ENCODE measurements at places on chromosomes 2 and 18.

- DNase-seq: peak; percentile 87
These were observed 137.1 kb downstream of the ARHGAP28 start for GRCh38 chr18:6866552-6867085.

- no peak for DNase-seq
These were observed 26.2 kb downstream of the CYRIA start for GRCh38 chr2:16639431-16639830.

DNA sequence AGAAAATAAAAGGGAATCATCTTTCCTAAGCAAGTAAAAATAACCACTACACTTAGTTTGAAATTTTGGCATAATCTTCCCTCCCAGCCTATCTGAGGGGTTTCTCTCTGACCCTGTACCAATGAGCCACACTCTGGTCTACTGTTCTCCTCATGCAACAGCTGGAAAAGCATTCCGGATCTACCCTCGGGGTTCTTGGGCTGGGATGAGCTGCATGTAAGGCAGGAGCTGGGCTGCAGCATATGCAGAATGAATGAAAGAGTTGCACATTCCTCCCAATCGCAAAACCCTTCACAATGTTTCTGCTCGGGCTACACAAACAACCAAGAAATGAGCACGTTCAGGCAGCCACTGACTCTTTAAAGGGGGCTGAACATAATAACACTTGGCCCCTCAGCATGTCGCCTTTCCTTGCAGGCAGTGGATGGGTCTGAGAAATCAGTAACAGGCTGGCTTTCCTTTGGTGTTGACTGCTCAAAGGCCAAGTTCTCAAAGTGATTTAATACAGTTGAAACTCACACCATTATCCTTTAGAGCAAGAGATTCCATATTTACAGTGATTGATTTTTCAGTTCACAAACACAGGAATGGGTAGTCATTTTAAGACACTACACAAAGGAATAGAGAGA is 180.4 kb upstream of the ZFP36L2 start:
- no peak for DNase-seq

- DNase-seq: peak; percentile 19
These were observed 472.1 kb downstream of the CDH2 start for GRCh38 chr18:27704736-27705361.

GRCh38 chr2:88350331-88351248 is 101.9 kb downstream of the FOXI3 start:
- no peak for DNase-seq

GRCh38 chr2:231364961-231365810 is 30.3 kb upstream of the B3GNT7 start:
- no peak for DNase-seq

- no peak for DNase-seq
These were observed 250.9 kb downstream of the OTX1 start for GRCh38 chr2:63301481-63301880.

DNA sequence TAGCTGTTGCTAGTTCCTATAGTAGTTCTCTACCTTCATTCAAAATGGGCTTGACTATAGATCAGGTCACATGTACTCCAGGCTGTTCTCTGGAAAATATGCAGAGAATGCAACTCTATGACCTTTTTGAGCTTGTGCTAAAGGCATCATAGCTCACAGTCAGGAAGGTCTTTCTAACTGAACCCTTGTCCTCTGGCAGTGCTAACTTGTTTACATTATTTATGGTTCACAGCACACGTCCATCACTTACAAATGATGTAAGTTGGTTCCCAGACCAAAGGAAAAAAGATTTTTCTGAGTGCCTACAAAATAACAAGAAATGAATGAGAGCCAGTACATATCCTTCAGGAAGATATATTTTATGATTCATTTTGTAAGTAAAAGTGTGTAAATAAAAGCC is 236.1 kb downstream of the GCA start:
- DNase-seq: no peak

DNA sequence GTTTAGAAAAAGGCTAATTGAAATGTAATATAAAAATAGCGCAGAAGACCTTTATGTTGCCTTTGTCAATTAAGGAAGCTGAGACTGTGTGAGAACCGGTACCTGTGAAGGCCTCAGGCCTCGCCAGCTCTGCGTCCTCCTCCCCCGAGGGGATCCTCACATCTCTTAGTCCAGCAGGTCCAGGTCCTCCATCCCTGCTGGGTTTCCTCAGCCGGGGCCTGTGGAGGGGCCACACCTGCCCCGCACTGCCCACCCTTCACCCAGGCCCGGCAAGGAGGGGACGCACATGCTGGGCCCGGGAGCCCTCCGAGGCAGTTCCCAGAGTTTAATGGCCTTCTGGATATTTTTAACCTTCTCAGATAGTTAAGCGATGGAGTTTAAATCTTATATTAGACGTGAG is 3.5 kb downstream of the KCNG2 start:
- no peak for DNase-seq

Measured in NCI-H1105 treated with DMSO at 0.1 percent for 48 hours (cell line).